ENCODE measurements at places on chromosomes 2 and 18.

DNA sequence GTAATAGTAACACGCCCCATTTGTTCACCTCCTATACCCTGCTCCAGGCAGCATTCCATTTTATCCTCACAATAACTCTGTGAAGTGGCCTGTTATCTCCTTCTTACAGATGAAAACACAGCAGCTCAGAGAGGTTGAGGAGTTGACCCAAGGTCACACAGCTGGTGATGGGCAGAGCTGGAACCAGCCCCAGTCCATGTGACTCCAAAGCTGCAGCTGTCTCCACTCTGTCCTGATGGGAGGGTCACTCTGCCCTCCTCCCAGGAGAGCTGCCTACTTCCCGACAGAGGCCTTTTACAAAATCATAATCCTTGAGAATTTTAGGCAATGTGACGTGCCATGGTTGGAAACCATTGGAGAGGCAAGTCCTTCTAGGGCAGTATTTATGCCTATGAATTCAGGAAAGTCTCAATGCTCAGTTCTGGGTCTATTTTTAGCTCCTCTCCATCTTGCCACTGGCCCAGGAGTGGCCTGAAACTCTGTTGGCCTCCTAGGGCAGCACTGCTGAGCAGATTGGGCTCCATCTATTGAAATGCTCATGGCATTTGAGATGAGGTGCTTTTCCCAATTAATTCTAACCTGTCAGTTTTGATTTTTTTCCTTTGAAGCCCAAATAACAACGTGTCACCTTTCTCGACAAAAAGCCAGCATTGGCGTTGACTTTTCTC lies 162.0 kb upstream of the MSH6 start:
- DNase-seq, result no peak

GRCh38 chr2:33370636-33371265 lies 105.7 kb upstream of the RASGRP3 start:
- DNase-seq, result no peak

DNA sequence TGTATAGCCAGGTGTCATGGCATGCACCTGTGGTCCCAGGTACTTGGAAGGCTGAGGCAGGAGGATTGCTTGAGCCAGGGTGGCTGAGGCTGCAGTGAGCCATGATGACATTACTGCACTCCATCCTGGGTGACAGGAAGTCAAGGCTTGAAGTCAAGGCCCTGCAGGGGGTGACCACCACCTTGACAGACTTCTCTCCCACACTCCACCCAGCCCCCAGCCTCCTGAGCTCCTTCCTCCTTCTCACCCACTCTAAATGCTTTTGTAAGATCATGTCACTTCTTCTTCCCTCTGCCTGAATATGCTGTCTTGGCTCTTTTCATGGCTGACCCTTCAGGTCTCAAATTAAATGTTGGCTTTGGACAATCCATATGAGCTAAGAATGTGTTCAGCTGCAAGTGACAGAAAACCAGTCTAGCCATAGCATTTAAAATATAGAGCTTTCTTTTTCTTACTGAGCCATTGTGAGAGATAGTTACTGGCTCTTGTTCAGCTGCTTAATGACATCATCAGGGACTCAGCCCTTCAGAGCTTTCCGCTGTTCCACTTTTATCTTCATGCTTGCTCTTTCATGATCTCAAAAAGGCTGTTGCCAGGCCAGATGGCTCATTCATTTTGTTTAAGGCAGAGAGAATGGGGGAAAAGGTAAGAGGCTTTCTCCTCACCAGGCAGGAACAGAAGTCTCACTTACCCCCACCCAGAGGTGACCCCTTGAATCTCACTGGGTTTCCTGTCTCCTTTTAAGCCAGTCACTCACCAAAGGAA lies 36.7 kb upstream of the TTC39C start:
- DNase-seq, result no peak

GRCh38 chr2:122532481-122532880 lies 777.0 kb downstream of the TSN start:
- DNase-seq, result no peak

DNA sequence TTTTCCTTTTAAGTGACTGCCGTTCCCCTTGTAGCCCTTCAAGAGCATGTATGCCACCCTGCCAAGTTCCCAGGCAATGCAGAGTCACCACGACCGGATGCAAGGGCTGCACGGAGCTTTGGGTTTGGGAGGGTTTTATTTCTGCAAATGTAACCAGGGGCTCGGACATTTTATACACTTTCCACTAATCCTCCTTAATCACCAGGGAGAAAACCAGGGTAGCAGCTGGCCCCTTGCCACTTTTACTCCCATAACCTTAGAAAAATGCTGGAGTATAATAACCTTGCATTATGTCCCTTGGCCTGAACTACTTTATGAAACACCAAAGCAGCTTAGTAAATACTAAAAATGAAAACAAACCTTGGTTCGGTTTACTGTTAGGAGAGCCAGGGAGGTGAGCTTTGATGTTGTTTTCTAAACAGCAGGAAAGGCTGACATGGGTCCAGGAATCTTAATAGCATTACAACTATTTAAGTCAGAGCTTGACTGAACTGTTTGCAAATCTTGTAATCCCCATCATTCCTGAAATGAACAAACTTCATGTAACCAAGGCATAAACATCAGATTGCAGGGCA lies 152.8 kb upstream of the RIOK3 start:
- no peak for DNase-seq

DNA sequence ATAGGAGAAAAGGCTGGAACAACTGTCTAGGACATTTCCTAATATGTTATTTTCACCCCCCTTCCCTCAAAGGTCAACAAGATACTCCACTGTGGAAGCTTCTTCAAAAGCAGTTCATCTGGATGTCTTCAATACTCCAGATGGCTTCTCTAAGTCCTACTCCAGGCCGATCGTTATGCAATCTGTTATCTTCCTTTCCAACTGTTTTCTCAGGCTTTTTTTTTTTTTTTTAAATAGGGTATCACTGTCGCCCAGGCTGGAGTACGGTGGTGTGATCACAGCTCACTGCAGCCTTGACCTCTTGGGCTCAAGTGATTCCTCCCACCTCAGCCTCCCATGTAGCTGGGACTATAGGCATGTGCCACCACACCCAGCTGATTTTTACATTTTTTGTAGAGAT lies 26.3 kb downstream of the ATP8B1 start:
- no peak for DNase-seq

DNA sequence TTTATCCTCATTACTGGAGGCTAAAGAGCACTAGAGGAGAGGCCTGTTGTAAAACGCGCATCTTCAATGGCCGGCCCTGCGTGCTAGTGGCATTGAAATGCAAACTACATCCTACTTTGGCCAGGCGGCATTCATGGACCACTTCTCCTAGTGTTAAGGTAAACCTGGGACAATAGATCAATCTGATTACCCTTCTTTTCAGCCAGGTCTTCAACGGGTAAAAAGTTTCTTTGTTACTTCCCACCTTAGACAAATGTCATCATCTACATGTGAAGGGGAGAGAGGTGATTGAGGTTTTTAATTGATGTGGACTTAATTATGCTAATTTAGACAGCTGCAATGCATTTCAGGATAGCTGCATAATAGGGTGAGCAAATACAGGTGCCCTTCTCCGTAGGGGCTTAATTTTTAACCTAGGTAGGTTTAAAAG lies 628.0 kb downstream of the ZEB2 start:
- no peak for DNase-seq

DNA sequence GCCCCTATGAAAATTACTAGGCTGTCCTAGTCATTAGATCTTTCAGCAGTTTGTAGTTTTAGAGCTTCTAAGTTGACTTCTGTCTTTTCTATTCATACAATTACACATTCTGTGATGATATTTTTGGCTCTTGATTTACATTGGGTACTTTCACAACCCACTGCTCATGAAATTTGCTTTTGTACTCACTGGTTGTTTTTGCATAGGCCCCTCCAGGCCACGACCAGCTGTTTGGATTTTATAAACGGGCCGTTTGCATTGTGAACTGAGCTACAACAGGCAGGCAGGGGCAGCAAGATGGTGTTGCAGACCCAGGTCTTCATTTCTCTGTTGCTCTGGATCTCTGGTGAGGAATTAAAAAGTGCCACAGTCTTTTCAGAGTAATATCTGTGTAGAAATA lies 193.8 kb downstream of the RPIA start:
- DNase-seq, result no peak

DNA sequence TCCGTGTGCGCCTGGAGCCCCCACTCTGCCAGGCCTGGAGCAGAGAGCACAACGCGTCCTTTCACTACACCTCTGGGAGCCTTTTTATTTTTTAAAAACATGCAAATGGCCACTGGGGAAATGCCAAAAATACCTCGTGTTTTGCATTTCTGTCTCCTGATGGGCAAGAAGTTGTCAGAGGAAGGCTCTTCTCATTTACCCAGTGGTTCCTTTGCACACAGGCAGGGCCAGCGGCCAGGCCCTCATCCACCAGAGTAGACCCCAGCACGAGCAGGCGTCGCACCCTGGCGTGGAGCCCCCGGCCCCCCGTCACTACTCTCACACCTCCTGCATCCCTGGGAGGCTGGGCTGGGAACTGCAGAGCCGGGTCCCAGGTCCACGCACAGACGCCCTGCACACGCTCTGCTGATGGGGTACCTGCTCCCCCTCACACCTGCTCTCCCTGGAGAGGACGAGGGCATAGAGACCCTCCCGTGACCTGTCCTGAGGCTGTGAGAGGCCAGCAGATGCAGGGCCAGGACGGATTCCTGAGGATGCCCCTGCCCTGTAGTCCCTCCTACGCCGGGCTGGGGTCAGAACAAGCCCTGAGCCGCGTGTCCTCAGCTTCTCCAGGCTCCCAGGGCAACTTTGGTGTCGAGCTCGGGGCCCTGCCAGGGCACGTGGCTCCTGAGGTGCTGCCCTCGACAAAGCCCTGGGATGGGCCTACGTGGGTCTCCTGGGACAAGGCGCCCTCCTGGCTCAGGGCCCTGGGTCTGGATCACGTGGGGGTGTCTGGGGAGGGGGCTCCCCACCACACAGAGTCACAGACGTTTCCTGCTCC lies 65.0 kb downstream of the NFATC1 start:
- DNase-seq, result no peak

- DNase-seq, result no peak
Measured at GRCh38 chr2:121887513-121888188, 132.2 kb downstream of the TSN start.

DNA sequence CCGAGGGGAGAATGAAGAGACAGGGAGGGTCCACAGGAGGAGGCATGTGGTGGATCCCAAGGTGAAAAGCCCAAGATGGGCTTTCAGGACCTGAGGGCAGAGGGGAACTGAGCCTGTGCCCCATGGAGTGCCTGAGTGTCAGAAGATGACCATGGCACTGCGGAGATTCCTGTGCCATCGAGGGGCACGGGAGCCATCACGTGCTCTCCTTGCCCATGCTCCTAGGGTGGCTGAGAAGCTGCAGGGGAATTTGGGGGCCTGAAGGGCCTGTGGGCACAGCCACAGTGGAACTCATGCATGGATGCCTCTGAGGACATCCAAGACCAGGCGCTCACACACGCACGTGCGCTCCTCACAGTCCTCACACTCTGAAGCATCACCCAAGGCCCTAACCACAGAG lies 56.1 kb upstream of the GLI2 start:
- DNase-seq, result no peak

DNA sequence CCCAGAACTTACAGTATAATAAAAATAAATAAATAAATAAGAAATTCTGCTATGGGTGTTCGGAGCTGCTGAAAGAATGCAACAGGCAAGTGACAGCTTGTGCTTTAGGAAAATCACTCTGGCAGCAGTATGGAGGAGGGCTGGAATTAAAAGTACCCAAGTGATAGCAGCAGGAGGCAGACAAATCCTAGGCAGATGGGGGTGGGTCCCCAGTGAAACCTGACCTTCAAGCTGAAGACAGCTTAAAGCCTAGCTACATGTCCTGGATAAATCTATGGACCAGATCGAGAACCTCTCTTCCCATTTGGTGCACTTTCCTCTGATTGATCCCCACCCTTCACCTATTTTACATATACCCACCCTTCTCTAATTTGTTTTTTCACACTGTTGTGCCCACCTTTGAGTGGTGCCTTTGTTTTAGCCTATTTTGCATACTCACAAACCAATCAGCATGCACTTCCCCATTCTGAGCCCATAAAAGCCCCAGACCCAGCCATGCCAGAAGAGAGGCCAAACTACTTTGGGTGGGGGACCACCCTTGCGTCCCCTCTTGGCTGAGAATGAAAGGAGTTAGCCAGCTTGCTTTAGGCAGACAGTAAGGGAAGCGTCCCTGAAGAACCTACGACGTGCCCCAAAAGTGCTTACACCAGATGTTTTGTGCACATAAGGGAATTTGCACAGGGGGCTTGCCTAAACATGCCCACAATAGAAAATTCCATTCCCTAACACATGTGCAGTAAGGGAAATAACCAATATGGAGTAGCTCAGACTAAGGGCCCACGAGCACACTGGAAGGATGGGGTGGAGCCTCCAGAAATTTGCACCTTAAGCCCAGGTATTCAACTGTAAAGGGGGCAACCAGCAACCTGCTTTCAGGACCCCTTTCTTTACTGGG lies 3.0 kb downstream of the METTL8 start:
- no peak for DNase-seq

GRCh38 chr18:75625966-75626365 lies 198.5 kb upstream of the SMIM21 start:
- DNase-seq, result no peak

DNA sequence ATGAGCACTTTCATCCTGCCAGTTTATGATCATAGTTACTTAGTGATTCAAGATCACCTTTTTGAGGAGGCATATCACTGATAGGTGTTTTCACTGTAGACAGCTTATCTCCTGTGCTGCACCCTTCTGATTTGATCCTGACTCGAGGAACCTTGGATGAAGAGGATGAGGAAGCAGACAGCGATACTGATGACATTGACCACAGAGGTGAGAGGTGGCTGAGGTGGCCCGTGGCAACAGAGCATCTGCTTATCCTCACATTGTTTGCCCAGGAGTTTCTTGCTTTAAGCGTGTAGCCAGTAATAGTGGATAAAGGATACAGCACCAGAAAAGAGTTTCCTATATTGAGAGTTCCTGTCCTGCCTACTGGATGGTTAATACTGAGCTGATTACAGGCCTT lies 15.7 kb downstream of the SUPT7L start:
- no peak for DNase-seq

- no peak for DNase-seq
Measured at GRCh38 chr2:6576302-6576701, 289.4 kb downstream of the CMPK2 start.

GRCh38 chr2:80530442-80531064 lies 226.0 kb upstream of the LRRTM1 start:
- DNase-seq, result no peak

- no peak for DNase-seq
Measured at GRCh38 chr2:40155728-40156127, 296.2 kb downstream of the SLC8A1 start.

GRCh38 chr2:215825707-215826106 lies 187.6 kb downstream of the MREG start:
- DNase-seq, result no peak

DNA sequence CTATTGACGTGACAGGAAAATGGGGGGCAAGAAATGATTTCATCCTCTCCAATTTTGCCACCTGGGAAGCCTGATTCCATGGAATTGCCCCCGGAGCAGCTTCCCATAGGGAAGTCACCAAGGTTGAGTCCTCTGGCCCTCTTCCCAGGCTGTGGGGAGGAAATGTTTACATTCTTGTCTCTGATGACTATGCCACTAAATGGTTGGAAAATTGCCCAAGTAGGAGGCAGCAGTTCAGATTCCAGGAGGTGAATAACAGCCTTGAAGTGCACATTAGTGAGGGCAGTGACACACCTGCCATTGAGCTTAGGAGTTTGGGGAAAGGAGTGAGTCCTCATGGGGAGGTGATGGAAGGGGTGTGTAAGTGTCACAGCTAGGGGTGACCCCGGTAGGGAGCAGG lies 449.2 kb upstream of the DCC start:
- peak; percentile 84 for DNase-seq

- no peak for DNase-seq
Measured at GRCh38 chr2:217101972-217102371, 242.1 kb upstream of the TNP1 start.

Data from kidney glomerular epithelial cell (primary cell).